ENCODE measurements at places on chromosomes 4 and X.

DNA sequence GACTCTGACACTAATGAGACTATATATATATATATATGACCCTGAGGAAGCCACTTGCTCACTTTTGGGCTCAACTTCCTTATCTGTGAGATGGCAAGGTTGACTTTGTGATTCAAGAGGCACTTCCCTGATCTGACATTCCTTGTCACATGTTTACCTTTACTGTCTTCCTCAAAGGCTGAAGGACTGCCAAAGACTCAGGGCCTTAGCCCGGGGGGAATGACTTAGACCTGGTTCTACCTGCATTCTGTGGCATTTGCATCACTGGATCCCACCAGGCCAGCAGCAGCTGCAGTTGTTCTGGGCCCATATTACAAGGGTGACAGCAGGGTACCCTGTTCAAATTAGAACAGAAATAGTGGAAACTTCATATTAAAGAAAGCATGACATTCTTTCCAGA is 3.1 kb upstream of the HS6ST2 start:
- no peak for DNase-seq

- peak; percentile 28 for DNase-seq
Measured at GRCh38 chrX:10098270-10098713, 58.5 kb upstream of the CLCN4 start.

GRCh38 chrX:7574325-7574724 is 268.6 kb upstream of the VCX start:
- DNase-seq: peak; percentile 0

GRCh38 chr4:156439576-156440200 is 486.0 kb upstream of the CTSO start:
- DNase-seq: no peak

DNA sequence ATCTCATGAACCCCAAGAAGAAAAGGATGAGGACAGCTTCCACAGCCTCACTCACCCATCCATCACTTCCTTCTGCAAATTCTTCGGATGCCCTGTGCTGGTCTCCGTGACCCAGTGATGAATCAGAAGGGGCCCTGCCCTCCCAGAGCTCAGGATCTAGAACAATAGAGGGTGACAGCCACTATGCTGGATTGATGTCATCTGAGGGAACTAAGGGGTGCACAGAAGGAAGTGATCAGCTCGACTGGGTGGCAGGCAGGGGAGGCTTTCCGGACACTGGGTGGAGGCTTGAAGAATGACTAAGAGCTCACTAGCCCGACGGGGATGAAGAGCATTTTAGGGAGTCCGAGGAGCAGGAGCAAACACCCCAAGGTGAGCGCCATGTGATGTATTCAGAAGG is 1.4 kb upstream of the ZNF185 start:
- no peak for DNase-seq

DNA sequence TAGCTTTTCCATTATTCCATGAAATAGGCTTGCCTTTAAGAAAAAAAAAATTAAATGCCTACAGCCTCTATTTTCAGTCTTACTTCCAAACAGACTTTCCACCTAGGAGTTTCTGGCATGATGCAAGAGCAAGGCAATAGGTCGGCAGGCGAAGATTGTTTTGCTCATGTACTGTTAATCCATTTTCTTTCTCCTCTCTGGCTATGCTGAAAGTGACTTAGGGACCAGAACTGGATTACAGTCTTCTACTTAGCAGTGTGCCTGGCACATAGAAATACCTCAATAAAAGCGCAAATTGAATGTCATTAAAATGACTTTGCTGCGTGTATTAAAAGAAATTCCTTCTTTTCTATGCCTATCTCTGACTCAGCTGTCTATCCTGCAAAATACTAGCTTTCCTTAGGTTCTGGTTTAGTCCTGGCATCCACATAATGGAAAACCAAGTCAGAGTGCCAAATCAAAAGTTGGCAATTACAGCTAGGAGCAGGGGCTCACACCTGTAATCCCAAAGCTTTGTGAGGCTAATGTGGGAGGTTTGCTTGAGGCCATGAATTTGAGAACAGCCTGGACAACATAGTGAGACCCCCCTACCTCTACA is 51.9 kb downstream of the CC2D2A start:
- peak; percentile 60 for DNase-seq

DNA sequence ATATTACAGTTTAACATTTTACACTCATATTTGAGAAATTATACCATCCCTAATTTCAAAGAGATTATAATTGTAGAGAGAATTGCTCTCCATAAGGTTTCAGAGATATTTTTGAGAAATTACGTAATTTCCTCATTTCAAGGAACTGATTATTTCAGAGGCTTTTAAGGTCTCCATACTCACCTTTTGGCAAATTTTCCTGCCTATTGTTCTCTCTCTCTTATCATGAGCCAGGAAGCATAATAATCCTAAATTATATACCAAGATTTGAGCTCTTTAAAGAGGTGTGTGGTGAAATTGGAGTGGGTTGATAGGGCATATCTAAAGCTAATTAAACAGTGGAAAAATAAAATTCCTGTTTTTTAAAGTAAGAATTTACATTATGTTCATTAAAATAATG is 248.9 kb upstream of the FTHL17 start:
- DNase-seq: no peak

GRCh38 chrX:81662381-81662780 is 460.5 kb downstream of the SH3BGRL start:
- DNase-seq: no peak

- no peak for DNase-seq
Measured at GRCh38 chrX:123738378-123738940, 5.6 kb upstream of the THOC2 start.

All from choroid plexus epithelial cell (primary cell).